Liver (tissue), 10 donors: ENCODE measurements at places on chromosomes 3 and 15.
A peak's percentile ranks its signal among the peaks of the same experiment; 100 is the strongest.

DNA sequence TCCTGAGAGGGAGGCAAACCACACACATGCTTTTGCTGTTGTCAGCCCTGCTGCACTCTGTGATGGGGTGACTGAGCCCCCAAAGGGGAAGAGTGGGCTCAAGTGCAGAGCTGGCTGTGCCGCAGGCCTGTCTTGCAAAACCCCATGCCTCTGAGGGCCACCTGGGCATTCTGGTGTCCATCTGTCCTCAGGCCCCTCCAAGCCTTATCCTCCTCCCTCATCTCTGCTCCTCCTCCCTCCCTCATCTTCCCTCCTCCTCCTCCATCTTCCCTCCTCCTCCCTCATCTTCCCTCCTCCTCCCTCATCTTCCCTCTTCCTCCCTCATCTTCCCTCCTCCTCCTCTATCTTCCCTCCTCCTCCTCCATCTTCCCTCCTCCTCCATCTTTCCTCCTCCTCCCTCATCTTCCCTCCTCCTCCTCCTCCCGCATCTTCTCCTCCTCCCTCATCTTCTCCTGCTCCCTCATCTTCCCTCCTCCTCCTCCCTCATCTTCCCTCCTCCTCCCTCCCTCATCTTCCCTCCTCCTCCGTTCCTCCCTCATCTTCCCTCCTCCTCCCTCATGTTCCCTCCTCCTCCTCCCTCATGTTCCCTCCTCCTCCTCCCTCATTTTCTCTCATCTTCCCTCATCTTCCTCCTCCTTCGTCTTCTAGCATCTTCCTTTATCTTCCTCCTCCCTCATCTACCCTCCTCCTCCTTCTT, 40.6 kb downstream of the CHDH start:
- no peak for DNase-seq
- peaks cover 6% of the 10 kb centered on the region for H3K4me1 ChIP-seq
- H3K4me3 ChIP-seq, result no peak overlapping the region
- H3K36me3 ChIP-seq, result no peaks in the 10 kb centered on the region
- H3K27ac ChIP-seq, result no peak overlapping the region

DNA sequence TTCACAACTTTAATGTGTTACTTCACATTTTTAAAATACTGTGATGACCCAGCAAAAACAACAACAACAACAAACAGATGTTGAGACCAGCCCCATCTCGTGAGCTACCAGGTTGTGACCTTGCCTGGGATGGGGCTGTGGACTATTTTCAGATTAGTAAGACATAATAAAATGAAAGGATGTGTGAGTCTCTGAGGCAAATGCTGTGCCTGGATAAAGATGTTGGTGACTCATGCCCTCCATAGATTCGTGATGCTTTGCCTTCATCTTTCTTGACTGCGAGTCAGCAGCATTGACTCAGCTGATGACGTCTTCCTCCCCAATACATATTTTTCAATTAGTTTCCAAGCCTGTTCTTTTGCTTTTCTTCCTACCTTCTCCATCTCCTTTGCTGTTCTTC, 453.0 kb upstream of the CFAP20DC start:
- H3K27ac ChIP-seq, result no peak overlapping the region
- H3K27me3 ChIP-seq, result no peaks in the 10 kb centered on the region
- H3K4me3 ChIP-seq, result no peak overlapping the region
- H3K4me1 ChIP-seq, result no peaks in the 10 kb centered on the region
- no peaks in the 10 kb centered on the region for H3K36me3 ChIP-seq
- no peak for DNase-seq

DNA sequence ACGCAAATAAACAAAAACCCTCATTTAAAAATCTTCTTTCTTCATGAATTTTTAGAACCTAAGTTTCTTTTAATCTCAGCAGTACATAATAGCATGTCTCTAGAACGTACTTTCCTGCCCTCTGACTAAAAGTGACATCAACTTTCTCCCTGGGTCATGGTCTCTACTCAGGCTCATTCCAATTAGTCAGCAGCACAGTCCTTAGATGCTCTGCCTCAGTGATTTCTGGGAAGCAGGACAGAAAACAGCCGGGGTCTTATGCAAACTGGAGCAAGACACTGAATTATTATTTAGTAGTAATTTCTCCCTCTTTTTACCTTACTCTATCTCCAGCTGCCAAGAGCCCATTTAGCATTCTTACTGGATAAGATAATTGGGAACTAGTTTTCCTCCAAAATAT, 365.2 kb downstream of the TUSC7 start:
- no peaks in the 10 kb centered on the region for H3K4me1 ChIP-seq
- no peak overlapping the region for H3K4me3 ChIP-seq
- no peak for DNase-seq
- no peaks in the 10 kb centered on the region for H3K27me3 ChIP-seq

- DNase-seq, result peak; percentile 76
- peak within 1 kb of the TSS; percentile 80 for H3K4me3 ChIP-seq
- H3K4me1 ChIP-seq, result peaks cover 10% of the 10 kb centered on the region
- H3K27ac ChIP-seq, result peak within 1 kb of the TSS; percentile 68
- no peaks in the 10 kb centered on the region for H3K27me3 ChIP-seq
Observed at GRCh38 chr3:40476478-40477470, at the start of gene ZNF619. ZNF619 (plus strand) TSS chr3:40477122; CDS start chr3:40477980, 858 bp downstream.

- no peaks in the 10 kb centered on the region for H3K4me1 ChIP-seq
- H3K4me3 ChIP-seq, result no peak overlapping the region
- DNase-seq, result no peak
- no peaks in the 10 kb centered on the region for H3K27me3 ChIP-seq
- no peaks in the 10 kb centered on the region for H3K36me3 ChIP-seq
Observed at GRCh38 chr15:94576889-94577533, 345.6 kb downstream of the MCTP2 start.

GRCh38 chr15:25240461-25241021, 198.3 kb downstream of the UBE3A start:
- H3K4me1 ChIP-seq, result no peaks in the 10 kb centered on the region
- no peak overlapping the region for H3K27ac ChIP-seq
- no peak for DNase-seq
- H3K4me3 ChIP-seq, result no peak overlapping the region
- H3K36me3 ChIP-seq, result no peaks in the 10 kb centered on the region

DNA sequence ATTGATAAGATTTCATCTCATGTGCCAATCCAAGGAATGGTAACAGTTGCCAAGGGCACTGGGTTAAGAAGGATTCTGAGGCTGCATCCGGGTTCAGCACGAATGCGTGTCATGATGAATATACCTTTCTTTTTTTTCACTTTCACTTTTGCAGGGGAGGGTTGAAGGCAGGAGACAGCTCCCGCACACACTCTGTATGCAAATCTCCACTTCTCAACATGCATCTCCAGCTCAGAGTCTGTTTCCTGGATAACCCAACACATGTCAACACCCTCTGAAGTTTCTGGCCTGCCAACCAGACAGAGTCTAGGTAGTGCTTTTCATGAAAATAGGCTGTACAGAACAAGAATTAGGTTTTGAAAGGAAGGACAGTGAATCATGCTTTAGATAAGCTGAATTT, 21.6 kb downstream of the B4GALT4 start:
- no peaks in the 10 kb centered on the region for H3K4me1 ChIP-seq
- H3K27me3 ChIP-seq, result no peaks in the 10 kb centered on the region
- H3K36me3 ChIP-seq, result peaks cover 9% of the 10 kb centered on the region
- DNase-seq, result no peak

DNA sequence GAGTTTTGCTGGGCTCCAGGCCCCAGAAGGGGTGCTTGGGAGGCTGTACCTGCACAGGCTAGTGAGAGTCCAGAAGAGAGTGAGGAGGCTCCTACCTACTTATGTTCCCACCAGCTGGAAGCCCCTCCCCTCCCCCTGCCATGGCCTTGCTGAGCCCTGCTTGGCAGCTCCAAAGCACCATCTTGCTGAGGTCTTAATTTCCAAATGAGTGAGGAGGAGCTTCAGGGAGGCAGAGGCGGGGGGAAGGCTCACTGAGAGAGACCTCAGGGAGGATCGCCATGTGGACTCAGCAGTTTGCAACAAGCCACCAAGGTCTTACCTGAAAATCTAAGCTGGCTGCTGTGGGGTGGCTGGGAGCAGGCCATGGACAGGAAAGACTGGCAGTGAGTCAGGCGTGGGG, 8.7 kb upstream of the CACNA2D2 start:
- H3K27ac ChIP-seq, result no peak overlapping the region
- no peak for DNase-seq
- no peaks in the 10 kb centered on the region for H3K36me3 ChIP-seq
- H3K4me1 ChIP-seq, result no peaks in the 10 kb centered on the region

DNA sequence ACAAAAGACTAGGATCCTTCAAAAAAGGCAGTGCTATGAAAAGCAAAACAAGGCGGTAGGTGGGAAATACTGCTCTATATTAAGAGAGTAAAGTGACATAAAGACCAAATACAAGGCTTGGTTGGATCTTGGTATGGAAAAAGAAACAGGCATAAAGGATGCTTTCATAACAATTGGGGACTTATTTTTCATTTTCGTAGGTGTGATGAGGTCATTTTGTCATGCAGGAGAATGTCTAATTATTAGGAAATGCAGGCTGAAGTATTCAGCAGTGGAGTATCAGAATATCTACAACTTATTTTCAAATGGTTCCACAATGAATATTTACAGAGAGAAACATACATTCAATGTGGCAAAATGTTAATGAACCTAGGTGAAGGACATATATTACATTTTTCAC, 9.0 kb downstream of the XPC start:
- H3K36me3 ChIP-seq, result peaks cover 85% of the 10 kb centered on the region
- no peaks in the 10 kb centered on the region for H3K4me1 ChIP-seq
- no peak overlapping the region for H3K27ac ChIP-seq

DNA sequence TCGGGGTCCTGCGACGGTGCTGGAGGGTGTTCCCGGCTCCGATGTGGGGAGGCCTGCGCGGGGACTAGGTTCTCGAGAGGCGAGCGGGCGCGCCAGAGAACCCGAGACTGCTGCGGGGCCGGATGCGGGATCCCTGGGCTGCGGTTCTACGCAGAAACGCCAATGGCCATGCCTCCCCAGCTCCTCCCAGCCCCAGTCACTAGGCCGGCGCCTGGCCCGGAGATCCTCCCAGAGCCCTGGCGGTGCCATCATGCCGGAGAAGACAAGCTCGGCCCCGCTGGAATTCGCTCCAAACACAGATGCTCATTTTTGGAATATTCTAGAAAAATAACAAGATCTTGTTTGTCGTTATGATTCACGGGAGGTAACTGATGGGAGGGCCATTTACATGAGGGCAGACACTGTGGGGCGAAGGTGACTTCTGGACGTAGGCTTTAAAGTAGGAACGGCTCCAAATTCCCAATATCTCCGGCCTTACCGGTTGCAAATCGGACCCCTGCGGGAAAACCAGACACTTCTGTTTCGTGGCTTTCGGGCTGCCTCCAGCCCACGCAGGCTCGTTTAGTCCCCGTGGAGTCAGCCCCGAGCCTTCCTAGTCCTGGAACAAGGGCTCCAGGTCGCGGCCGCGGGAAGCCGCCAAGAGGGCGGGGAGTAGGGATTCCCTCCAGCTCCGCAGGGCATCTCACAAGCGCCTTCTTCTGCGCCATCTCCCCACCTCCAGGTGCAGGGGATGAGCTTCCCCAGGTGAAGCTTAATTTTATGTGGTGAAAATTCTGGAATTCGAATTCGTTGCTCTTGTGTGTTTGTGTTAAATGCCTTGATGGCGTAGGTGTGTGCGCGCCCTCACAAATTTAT, 74.8 kb upstream of the POLG start:
- DNase-seq, result no peak
- no peaks in the 10 kb centered on the region for H3K27me3 ChIP-seq

GRCh38 chr3:100665230-100665629, 44.1 kb upstream of the TFG start:
- no peak overlapping the region for H3K4me3 ChIP-seq
- no peak overlapping the region for H3K27ac ChIP-seq
- H3K4me1 ChIP-seq, result no peaks in the 10 kb centered on the region
- H3K36me3 ChIP-seq, result peaks cover 3% of the 10 kb centered on the region
- H3K27me3 ChIP-seq, result no peaks in the 10 kb centered on the region

GRCh38 chr3:4568841-4569240, 75.7 kb downstream of the ITPR1 start:
- no peaks in the 10 kb centered on the region for H3K36me3 ChIP-seq
- DNase-seq, result no peak
- peaks cover 24% of the 10 kb centered on the region for H3K4me1 ChIP-seq
- H3K4me3 ChIP-seq, result no peak overlapping the region
- no peak overlapping the region for H3K27ac ChIP-seq
- no peaks in the 10 kb centered on the region for H3K27me3 ChIP-seq

DNA sequence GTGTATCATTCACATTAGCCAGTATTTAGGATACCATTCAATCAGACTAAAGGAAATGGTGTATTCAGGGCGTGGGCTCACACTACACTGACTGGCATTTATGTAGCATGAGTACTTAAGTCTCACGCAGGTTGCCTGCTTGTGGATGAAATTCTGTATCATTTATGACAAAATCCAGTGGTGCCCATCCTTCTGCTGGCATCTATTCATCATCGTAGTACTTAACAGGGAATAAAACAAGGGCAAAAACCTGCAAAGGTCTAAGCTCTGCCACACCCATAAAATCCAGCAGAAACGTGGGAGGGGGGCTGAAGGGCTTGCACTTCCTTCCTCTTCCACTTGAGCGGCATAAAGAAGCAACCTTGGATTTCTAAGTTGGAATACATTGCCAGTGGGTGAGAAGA, 2.7 kb downstream of the GAP43 start:
- no peaks in the 10 kb centered on the region for H3K36me3 ChIP-seq
- DNase-seq, result no peak
- no peak overlapping the region for H3K27ac ChIP-seq
- H3K4me3 ChIP-seq, result no peak overlapping the region

DNA sequence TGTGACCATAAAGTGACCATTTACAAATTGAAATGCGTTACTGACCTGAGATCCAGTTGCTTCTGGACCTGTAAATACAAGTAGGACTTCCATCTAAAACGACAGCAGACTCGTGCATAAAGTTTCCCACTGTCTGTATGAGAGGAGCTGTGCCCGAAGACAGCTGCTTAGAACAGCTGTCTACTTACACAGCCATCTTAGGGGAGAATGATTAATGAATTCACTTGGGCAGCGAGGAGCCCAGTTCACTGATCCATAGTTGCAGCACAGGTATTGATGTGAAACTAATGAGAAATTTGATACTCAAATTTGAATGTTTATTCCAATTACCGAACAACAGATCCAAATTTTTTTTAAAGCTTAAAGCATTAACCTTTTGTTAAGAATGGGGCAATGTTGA, 748.1 kb downstream of the NR2F2 start:
- no peaks in the 10 kb centered on the region for H3K36me3 ChIP-seq
- H3K27me3 ChIP-seq, result no peaks in the 10 kb centered on the region
- H3K27ac ChIP-seq, result no peak overlapping the region
- no peaks in the 10 kb centered on the region for H3K4me1 ChIP-seq
